ENCODE measurements at places on chromosomes 5 and 9.

GRCh38 chr9:20788526-20789451 is 104.7 kb downstream of the FOCAD start:
- DNase-seq: no peak

DNA sequence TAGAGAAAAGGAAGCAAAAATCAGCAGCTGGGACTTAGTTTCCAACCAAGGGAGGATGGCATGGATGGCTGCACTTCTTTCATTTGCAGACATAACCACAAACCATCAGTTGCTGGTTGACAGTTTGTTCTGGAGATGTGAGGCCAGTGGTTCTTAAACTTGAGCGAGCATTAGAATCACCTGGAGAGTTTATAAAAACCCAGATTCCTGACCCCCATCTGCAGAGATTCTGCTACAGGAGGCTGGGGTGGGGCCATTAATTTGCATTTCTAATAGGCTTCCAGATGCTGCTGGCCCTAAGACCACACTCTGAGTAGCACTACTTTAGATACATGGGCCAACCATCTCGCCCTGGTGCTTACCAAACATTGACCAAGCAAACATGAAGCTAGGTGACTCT is 60.8 kb downstream of the MARCHF3 start:
- DNase-seq: no peak

DNA sequence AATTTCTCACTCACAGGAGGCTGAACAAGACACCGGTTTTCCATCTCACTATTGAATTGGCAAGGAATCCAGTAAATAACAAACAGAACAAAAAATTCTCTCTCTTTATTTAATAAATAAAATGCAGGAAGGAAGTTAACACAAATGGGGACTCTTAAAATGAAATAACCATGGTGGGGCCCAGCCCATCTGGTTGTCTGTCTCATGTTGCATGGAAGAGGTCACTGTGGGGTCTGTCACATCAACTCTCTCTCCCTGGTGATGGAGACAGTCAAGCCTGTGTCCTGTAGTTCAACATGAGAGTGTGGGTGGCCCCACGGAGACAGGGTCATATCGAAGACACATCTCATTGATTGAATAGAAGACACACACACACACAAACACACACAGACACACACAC is 297.7 kb downstream of the IRX2 start:
- DNase-seq: no peak

- no peak for DNase-seq
These were observed 104.3 kb downstream of the CEMIP2 start for GRCh38 chr9:71663931-71664459.

DNA sequence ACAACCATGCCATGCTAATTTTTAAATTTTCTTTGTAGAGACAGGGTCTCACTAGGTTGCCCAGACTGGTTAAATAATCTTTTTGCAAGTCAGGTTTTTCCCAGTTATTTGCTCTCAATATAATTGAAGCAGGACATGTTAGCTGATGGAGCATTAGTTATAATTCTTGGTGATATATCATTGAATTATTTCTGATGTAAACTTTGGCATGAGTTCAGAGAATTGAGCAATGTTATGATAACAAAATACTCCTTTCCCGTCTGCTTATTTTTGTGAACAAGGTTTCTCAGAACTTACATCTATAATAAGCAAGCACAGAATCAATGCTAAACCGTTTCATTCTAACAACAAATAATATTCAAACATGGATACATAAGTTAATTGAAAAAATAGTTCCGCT is 37.8 kb downstream of the BHMT start:
- DNase-seq: no peak

GRCh38 chr9:8600914-8601680 is 801.5 kb upstream of the DMAC1 start:
- no peak for DNase-seq

DNA sequence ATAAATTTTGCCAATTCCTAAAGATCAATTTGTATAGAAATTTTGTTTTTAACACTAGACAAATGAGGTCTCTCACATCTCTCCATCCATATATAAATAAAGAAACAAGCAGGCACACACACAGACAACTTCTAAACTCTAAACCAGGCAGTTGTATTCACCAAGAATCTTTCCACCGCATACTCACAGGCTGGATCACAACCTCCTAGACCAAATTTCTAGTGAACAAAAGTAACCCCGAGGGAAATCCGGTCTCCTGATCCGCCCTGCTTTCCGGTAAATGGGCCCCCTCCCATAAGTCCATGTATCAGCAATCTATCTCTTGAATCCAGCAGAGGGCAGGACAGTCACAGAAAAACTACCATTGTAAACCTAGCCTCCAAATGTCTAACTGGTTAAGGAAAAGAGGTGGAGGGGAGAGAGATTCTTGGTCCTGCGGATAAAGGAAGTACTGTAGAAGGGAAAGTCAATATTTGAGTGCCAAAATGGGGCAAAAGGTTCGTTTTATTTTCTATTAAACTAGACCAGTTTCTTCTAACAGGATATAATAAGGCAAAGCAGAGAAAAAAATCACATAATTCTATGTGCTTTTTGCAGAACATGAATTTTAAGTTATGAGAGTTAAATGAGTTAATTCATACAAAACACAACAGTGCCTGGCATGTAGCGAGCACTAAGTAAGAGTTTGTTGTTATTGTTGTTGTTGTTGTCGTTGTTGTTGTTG is 4.8 kb upstream of the SMU1 start:
- peak; percentile 27 for DNase-seq

DNA sequence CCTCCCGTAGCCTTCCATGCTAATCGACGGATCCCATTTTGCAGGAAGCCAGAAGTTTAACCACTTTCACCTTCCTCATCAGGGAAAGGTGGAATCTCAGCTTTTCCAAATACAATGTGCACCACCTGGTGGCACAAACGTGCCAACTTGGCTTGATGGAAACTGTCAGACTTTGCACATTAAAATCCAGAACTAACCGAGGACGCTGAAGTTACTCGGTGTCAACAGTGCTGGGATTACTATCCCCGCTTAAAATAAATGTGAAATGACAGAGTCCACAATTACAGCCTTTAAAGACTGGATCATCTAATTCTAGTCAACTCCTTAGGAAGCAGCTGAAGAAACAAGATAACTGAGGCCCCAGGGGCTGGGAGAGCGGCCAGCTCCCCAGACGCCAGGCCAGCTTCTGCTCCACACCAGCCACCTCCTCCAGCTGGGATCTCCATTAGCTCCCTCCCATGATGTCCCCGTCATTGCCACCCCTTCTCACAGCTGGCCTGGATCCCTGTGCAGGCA is 50.1 kb upstream of the RETREG1 start:
- no peak for DNase-seq
